RKO (cell line): ENCODE measurements at places on chromosomes 11 and 22.

GRCh38 chr11:62033191-62034035, 66.0 kb upstream of the FTH1 start:
- peak; percentile 38 for DNase-seq

DNA sequence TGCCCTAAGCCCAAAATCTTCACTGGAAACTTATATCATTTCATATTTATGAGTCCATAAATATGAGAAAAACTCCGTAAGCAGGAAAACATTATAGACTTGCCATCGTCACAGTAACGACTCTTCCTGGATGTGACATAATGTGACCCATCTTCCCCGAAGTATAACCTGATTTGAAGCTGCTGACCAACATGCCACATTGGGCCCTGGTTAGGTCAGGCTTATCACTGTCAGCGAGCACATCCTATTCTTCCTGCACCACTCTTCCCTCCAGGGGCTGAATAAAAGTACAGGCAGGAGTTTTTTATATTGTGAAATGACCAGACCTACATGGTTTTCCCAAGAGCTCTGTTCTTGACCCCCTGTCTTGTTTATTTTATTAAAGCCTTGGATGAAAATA, 12.1 kb upstream of the BLID start:
- no peak for DNase-seq

DNA sequence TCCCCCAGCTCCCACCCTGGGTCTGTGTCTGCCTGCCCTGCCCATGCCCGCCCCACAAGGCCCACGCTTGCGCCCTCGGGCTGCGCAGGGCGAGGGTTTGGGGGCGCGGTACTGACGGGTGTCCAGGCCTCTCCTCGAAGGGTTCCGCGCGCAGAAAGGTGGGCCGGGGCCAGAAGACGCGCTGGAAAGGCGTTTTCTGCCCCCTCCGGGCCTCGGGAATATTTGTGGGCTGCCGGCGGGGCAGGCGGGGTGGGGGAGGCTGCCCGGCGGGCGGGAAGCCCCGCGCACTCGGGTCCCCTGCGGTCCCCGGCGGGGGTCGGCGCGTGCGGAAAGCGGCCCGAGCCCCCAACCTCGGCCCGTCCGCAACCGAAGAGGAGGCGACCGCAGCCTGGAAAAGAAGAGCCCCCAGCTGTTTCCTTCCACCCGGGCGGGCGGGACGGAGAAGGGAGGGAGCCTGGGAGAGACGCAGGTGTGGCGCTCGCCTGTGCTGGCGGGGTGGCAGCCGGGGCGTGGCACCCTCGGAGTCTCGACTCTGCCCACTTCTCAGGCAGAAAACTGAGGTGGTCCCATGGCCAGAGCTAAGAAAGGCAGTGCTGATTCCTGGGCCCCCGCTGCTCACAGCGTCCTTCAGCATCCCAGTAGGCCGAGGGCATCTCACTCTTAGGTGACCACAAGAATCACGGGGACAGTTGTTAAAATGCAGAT, 59.0 kb downstream of the THAP12 start:
- DNase-seq: no peak

DNA sequence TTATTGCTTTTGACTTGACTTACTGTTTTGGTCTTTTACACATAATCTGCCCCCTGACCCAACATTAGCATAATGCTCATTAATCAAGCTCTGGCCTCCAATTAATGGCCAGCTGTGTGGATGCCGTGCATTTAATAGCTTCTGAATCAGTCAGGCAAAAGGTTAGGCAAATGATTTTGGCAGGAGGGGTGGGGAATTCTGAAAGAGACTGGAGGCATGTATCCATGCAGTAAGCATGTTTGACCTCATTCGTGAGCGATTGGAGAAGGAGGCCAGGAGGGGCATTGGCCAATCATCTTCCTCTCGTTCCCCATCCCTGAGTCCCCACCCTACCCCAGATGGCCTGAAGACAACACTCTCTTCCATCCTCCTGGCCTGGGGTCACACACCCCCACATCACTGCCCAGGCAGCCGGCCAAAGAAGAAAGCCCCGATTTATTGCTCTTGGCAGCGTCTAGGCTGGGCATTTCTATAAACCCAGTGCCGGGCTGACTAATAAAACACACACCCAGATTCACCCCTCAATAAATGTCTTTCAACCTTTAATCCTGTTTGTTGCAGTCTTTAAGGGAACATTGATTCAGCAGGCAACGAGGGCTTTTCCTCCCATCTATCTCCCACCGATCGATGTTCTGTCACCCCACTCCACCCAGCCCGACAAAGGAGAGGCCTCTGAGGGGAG, 150.0 kb downstream of the OPCML start:
- DNase-seq: no peak

- no peak for DNase-seq
Measured at GRCh38 chr11:107018902-107019493, 722 bp upstream of the GUCY1A2 start.

GRCh38 chr11:34642873-34643272, 22.0 kb downstream of the EHF start:
- no peak for DNase-seq

- no peak for DNase-seq
Measured at GRCh38 chr11:93059117-93059957, 89.9 kb downstream of the MTNR1B start.

GRCh38 chr11:95789506-95790122, at the start of gene FAM76B:
TSS of gene FAM76B (minus strand) at chr11:95789782. CDS start at chr11:95789478, 304 bp downstream.
- peak; percentile 98 for DNase-seq

DNA sequence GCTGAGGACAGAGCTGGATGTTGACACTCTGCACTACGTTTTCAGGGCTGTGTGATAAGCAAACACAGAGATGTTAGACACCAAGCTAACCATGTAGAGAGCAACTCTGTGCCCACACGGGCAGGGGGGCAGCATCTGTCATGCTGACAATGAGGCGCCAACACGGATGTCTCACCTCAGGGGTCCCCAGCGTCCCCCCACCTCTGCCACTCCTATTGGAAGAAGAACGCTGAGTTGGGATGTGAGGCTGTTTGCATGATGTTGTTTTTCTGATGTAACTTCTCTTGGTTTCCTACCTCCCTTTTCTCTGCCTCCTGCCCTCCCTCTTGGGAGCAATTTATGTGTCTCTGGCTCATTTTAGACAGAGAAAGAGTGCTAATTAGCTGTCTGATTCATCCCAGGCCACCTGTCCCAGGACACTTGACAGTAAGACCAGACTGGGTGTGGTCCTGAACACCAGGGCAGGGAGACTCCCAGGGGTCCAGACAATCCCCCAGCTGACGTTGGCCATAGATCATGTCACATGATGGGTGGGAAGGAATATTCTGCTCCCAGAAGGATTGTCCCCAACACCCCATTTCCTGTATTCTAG, 89.2 kb upstream of the NCAM1 start:
- no peak for DNase-seq

DNA sequence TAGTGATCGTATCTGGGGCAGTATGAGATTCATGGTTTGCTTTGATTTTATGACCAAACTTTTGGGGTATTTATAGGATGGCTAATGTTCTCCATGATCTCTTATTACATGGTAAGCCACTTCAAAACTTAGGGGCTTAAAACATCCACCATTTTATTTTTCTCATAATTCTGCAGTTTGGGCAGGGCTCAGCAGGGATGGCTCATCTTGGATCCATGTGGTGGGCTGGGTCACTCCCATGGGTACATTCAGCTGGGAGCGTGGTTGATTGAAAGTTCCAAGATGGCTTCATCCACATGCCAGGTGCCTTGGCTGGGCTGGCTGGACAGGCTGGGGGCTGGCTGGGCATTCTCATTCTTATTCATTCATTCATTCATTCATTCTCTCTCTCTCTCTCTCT, 30.5 kb upstream of the FGF19 start:
- no peak for DNase-seq

DNA sequence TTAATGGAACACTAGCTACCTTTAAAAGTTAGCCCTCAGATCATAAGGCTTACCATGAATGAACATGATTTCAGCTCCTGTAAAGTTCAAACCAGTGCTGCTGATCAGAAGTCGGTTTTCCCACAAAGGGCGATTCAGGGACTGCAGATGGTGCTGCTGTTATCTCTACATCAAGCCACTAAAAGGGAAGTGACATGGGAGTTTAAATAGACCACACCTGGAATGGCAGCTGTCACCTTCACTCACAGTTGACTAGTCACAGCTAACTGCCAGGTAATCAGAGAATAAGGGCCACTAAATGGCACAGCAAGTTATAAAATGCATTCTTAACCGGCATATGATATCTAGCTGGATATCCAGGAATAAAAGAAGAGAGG, 581.1 kb upstream of the ARHGAP42 start:
- no peak for DNase-seq

DNA sequence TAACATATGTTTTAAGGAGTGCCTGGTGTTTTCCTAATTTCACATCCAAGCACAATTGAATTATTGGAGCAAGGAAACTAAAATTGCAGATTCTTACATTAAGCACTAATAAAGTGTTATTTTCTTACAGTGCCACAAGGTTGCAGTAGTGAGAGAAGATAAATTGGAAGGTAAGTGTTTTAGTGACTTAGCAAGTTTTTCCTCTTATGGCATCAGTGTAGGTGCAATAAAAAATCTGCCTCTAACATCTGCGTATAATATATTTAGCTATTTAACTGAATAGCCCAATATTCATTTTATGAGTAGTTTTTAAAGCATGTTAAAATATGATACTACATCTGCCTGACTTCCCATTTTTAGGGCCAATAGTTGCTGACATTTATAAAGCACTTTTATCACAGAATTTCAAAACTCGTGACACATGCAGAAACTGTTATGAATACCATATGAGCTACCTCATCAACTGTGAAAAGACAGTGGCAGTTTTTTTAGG, 19.0 kb downstream of the POLD3 start:
- peak; percentile 74 for DNase-seq

DNA sequence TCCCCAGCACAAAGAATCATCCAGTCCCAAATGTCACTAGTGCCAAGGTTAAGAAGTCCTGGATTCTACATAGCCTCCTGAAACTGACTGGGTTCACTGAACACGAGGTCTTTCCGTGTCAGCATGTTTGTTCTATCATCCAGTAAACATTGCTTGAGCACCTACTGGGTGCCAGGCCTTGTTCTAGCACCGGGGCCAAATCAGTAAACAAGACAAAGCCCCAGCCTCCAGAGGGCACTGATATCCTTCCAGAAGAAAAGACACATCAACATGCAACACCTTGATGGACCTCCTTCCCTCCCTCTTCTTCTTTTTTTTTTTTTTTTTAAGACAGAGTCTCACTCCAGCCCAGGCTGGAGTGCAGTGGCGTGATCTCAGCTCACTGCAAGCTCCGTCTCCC, 26.9 kb downstream of the TPST2 start:
- DNase-seq: no peak

- no peak for DNase-seq
Measured at GRCh38 chr11:9462806-9463537, 2.2 kb downstream of the ZNF143 start.

DNA sequence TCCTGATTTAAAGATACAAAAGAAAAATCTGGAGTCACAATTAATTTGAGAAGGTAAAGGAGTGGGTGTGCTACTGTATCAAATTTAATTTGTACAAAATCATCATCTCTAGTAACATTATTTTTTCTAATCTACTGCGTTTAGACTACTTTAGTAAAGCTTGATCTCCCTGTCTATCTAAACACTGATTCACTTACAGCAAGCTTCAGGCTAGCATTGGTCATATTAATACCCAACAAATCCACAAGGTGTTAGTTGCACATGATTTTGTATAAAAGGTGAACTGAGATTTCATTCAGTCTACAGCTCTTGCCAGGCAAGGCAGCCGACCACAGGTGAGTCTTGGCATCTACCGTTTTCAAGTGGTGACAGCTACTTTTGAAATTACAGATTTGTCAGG, at the start of gene FSHB:
Gene FSHB, plus strand, starts transcription at position 301 of the 400 bp plus-strand sequence. CDS start 889 bp downstream, outside the sequence.
- no peak for DNase-seq

DNA sequence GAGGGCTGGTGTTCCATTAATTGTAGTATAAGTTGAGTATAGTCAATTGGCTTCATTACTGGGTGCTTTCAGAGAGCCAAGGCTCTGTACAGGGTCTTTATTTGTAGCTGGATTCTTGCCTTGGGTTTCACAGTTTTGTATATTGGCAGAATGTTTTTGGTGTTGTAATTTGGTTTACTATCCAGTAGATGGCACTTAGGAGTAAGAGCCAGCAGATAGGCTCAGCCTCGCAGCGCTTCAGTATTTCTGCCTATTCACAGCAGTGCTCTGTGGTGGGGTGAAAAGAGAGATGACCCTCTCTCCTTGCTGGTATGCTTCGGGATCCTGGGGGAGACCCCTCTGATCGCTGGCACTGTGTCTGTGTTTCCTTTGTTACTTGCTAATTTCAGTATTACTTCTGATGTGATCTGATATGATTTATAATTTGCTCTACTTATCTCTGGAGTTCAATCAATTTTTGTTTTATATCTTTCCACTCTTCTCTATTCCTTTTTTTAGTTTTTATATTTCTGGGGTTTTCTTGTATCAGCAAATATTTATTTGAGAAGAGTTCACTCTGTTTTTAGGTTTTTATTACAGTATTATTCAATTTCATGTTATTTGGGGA, 52.2 kb downstream of the ANO5 start:
- DNase-seq: peak; percentile 73

- DNase-seq: no peak
Measured at GRCh38 chr22:49768951-49769690, 58.6 kb downstream of the BRD1 start.
